ENCODE measurements at places on chromosomes 11 and 22.

GRCh38 chr22:42170946-42171345 lies 40.3 kb upstream of the CYP2D6 start:
- DNase-seq: no peak

DNA sequence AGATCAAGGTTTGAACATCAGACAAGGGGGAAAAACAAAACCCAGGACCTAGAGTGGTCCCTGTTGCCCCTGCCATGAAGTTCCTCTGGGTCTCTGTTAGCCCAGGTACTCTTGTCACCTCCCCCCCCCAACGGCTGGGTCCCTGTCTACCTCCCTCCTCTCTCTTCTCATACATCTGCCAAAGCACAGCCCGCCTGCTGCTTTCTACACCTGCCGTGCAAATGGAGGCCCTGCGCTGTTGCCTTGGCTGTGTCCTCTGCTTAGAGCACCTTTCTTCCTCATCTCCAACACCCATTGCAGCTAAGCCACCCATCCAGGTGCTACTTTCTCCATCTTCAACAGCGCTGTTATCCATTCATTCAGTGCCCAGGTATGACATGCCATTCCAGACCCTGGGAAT lies 99.2 kb downstream of the TP53I11 start:
- no peak for DNase-seq

GRCh38 chr11:126176853-126177470 lies 34.5 kb downstream of the RPUSD4 start:
- DNase-seq: no peak

GRCh38 chr11:10654811-10655150 lies 38.8 kb downstream of the IRAG1 start:
- DNase-seq: no peak

GRCh38 chr22:25475257-25476022 lies 89.0 kb upstream of the GRK3 start:
- no peak for DNase-seq

- DNase-seq: no peak
Observed at GRCh38 chr11:116976941-116977570, 121.2 kb downstream of the SIK3 start.

DNA sequence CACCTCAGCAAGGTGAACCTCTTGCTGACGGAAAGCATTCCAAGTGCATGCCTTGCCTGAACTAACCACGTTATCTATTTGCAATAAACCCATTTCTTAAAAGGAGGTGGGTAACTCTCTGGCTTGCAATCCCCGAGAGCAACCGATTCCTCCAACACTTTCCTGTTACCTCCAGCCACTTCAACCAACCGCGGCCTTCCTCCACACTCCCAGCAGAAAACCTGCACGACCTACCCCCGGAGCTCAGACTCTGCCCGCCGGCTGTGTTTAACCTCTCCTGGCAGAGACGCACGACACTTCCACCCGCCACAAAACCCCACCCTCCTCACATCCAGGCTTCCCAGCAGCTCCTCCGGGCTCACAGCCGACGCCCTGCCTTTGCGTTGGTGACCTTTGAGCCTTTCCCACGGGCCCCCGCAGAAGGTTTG lies 708 bp downstream of the SCO2 start:
- no peak for DNase-seq

GRCh38 chr11:67120881-67121710 lies 2.0 kb downstream of the KDM2A start:
- peak; percentile 59 for DNase-seq

DNA sequence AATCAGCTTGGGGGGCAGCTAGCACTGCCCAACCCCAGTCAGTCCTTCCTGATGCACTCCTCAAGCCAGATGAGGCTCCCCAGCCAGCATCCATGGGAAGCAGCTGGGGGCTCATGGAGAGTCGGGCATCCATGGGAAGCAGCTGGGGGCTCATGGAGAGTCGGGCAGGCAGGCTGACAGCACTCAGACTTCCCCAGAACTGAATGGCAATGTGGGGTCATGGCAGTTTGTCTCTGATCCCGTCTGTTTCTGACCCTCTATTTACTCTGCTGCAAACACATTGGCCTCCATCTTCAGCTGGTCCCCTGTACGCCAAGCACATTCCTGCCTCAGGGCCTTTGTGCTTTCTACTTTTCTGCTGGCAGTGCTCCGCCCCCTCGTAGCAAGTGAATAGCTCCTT lies 314.8 kb downstream of the NTM start:
- no peak for DNase-seq

DNA sequence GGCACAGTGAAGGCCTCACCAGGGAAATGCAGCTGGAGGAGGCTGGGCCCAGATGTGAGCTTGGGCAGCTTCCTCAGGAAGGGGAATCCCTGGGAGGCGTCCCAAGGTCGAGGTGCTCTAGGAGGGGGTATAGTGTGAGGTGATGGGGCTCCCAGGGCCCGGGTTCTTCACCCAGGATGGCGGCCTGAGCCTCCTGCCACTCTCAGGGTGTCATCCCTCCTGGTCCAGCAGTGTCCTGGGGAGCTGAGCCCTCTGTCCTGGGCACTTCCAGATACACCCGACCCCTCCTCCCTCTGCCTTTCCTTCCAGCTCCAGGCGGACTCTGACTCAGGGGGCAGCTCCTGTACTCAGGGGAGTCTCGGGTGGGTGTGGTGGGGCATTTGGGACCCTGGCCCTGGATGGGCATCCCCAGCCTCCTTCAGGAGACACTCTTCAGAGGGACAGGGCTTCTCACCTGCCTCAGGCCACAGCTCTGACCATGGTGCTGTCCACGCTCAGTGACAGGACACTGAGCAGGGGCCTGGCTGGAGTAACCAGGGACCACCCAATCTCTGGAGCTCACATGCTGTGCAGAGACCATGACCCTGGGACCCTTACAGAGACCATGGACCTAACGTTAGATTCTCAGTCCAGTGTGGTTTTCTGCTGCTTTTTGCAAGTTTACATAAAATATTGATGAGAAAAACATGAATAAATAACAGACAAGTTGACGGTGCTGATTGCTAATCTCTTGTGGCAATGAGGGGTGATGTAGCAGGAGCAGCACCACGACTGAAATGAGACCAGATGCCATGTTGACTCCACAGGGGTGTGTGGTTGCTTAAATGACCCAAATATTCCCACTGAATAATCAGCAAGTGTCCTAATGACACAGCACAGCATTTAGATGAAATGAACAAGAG lies 101.9 kb downstream of the GGTLC2 start:
- DNase-seq: no peak

- peak; percentile 32 for DNase-seq
Observed at GRCh38 chr11:115759622-115760460, 255.6 kb upstream of the CADM1 start.

GRCh38 chr11:61639816-61640443 lies 40.3 kb upstream of the DAGLA start:
- no peak for DNase-seq

GRCh38 chr11:71402878-71403277 lies 45.3 kb downstream of the DHCR7 start:
- no peak for DNase-seq

- DNase-seq: no peak
Observed at GRCh38 chr11:115698243-115698642, 194.0 kb upstream of the CADM1 start.

DNA sequence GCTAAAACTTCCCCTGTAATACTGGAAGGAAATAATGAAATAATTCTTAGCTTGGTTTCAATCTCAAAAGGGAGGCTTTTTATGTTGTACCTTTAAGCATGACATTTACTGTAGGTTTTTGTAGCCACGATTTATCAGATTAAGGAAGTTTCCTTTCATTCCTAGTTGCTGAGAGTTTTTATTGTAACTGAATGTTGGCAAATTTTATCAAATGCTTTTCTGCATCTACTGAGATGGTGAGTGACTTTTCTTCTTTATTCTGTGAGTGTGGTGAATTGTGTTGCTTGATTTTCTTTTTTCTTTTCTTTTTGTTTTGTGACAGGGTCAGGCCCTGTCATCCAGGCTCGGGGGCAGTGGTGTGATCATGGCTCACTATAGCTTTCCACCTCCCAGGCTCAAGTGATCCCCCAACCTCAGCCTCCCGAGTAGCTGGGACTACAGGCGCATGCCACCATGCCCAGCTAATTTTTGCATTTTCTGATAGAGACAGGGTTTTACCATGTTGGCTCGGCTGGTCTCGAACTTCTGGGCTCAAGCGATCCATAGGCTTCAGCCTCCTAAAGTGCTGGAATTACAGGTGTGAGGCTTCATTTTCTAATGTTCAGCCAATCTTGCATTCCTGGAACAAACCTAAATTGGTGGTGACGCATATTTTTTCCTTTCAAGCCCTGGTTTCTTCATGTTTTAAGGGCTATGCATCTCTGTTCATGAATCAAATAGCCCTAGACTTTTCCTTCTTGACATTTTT lies 26.2 kb downstream of the SUSD2 start:
- no peak for DNase-seq

- no peak for DNase-seq
Observed at GRCh38 chr22:49565516-49565855, 262.2 kb downstream of the BRD1 start.

DNA sequence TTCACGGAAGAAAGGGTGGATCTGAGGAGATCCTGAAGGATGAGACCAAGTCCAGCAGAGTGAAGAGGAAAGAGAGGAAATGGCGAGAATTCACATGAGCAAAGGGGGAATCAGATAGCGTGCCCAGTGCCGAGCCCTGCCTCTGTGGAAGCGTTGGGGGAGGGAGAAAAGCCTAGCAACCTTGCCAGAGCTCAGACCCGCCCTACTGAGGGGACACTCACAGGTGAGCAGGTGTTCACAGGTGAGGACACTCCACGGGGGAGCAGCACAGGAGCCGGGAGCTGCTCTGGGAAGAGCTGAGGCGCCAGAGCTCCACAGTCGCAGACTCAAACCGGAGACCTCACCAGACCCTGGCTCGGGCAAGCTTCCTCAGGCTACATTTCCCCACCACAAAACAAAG lies 56.2 kb downstream of the MICAL3 start:
- DNase-seq: no peak

DNA sequence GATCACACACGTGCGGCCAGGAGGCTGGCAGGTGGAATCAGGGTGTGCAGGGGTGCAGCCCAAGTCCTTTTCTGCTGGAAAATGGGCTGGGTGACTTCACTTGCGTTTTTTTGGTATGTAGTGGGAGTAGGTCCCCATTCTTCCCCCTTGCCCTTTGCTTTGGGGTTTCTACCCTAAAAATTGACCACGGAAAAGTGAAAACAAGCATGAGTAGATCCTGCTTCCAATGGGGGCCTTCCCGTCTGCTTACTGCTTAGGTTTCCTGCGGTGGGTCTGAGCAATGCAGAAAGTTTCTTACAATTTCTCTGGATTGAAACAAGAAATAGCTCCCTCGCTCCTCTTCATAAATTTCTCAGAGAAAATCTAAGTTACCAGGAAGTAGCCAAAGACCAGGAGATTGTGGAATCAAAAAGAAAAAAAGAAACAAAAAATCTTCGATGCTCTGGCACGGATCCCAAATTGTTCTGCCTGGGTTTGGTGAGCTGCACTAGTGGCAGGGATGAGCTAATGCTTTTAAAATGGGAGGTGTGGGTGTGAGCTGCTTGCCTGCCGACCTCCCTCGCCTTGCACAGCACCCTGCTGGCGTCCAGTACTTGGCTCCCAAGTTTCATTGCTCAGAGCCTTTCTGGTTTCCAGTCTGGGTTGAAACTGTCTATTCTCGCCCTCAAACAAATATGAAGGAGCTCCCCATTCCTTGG lies 2.4 kb downstream of the TIMP3 start:
- DNase-seq: no peak

DNA sequence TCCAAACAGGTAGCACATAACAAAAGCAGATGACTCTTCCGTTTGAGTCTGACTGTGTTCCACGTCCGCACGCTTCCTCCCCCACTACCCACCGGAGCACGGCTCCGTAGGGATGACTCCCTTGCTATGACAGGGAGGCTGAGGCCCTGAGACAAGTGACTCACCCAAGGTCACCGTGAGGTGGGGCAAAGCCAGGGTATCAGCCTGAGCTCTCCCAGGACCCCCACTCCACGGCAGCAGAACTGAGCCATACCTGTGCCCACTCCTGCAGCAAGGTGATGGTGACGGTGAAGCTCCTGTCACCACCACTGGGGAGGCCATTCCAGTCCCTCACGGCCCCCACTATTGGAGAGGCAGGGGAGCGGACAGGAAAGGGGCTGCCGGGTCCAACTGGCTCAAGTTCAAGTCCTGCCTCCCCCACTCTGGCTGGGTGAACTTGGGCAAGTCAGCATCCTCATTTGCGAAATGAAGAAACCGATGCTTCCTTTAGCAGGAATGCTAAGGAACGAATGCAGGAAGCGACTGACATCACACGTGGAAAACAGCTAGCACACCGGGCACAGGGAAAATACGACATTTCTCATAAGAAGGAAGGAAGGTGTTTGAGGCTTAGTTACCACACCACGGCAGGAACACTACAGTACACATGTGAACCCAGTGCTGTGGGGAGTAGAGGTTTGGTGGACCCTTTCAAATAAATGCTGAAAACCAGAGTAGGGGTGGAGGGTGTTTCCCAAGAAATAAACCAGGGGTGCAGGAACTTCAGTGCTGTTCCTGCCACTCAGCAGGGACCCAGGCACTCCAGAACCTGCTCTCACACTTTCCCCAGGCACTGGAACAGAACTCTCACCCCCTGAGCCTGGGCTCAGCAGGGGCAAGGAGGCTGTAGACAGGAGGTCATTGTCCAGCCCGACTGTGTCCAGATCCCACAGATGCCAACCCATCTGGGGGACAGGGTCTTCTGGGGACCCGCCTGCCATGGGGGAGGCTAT lies 32.4 kb upstream of the CBX7 start:
- no peak for DNase-seq

- no peak for DNase-seq
Observed at GRCh38 chr22:32376681-32377080, 19.0 kb downstream of the RFPL3 start.

GRCh38 chr11:117771841-117772240 lies 25.2 kb downstream of the DSCAML1 start:
- no peak for DNase-seq

- DNase-seq: no peak
Observed at GRCh38 chr11:103234974-103235373, 125.7 kb downstream of the DYNC2H1 start.

DNA sequence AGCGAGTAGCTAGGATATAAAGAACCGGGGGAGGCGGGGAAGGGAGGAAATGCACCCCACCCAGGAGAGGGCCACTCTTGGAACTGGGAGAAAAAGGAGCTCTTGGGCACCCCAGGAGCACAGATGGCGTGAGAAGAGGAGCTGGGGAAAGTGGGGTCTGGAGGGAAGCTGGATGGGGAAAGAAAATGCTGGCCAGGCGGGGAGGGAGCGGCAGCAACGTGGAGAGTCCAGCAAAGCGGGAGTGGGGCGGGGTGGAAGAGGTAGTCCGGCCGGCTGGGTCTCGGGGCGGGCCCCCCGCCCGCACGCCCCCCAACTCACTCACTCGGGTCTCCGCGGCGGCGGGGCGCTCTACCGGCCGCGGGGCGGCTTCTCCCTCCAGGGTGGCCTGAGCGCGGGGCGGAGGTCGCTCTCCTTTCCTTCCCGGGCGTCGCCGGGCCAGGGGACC lies 522 bp downstream of the TOB2 start:
- no peak for DNase-seq

DNA sequence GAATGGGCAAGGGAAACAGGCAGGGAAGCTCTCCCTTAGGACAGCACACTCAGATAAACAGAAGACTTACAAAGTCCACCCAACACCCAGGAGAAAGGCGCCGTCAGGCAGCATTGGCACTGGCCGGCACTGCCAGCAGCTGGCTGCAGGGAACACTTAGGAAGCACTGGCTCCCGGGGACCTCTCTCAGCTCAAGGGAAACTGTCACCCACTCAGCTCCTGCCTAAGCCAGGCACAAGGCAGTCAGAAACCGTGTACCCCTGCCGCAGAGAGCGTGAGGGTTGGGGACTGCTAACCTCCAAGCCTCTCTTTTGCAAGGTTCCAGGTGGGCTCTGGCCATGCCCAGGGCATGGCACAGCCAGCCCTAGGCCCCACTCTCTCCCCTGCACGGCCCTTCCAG lies 64.7 kb downstream of the DGCR2 start:
- peak; percentile 6 for DNase-seq
